Activated CD8-positive, alpha-beta memory T cell treated with anti-CD3 and anti-CD28 coated beads, Interleukin-2, amount 10 ng/mL, durations not matched to agents 7 days and 5 days (primary cell): ENCODE measurements at places on chromosomes 3 and 15. TPM values are rescaled to one million over a fixed set of nuclear protein-coding genes. Genes with fewer than 3 reads are reported as not detected.
A peak's percentile ranks its signal among the peaks of the same experiment; 100 is the strongest.

The CCR2 gene
- 37.9 TPM for total RNA-seq

DNA sequence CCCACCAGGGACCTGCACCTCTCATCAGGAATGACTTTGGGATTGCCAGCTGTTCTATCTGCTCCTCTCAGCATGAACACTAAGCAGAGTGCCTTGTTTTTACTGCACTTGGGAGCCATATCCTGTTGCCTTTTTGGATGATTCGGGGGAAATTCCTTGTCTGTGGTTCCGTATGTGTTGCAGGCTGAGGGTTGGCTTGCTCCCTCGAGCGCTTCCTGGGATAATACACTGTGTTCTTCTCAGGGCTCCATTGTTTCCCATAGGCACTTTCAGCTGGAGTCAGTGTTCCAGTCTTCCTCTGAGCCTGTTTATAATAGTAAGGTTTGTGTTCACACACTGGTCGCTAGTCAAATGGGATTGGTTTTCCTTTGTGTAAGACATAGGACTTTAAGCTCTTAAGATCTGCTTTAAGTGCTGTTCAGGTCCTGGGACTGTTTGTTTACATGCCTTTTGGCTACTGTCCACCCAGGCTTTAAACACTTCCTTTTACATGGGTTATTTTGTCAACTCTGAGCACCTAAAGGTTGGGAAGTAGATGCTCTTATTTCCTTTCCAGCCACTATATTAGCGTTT lies 23.4 kb downstream of the BOC start:
- peaks cover 30% of the 10 kb centered on the region for H3K27me3 ChIP-seq
- no peaks in the 10 kb centered on the region for H3K36me3 ChIP-seq
- H3K4me1 ChIP-seq, result no peaks in the 10 kb centered on the region
- no peak overlapping the region for H3K27ac ChIP-seq

DNA sequence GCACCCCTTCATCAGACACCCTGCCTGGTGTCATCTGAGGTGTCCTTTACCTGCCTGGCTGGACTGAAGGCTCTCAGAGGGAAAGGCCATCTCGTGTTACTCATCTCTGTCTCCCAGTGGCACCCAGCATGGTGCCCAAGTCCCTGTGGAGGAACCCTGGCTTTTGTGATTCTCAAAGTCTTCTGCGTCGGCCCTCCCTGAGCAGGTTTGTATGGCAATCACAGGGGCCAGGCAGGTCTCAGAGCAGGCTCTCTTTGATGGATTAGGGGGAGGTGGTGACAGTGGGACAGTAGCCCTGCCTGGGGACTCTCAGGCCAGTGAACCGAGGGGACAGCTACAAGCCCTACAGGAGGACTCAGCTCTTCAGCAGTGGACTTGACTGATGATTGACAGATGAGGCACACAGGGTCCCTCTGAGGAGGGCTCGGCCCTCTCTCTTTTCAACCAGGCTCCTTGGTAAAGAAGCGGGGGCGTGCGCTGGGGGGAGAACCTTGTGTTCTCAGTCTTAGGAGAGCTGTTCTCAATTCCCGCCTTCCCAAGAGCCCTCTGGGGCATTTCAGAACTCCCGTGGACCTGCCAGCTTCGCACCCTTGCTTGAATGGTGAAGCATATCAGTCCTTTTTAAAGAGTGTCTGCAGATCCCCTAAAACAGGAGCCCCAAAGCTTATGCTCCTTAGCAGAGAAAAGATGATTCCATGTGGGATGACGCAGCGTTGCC lies 108.3 kb downstream of the VGLL4 start:
- H3K36me3 ChIP-seq, result no peaks in the 10 kb centered on the region
- H3K4me1 ChIP-seq, result no peaks in the 10 kb centered on the region
- H3K27ac ChIP-seq, result no peak overlapping the region
- no peaks in the 10 kb centered on the region for H3K27me3 ChIP-seq

GRCh38 chr15:78508272-78508671 lies 895 bp downstream of the HYKK start:
- H3K4me1 ChIP-seq, result peaks cover 22% of the 10 kb centered on the region
- H3K27me3 ChIP-seq, result peaks cover 6% of the 10 kb centered on the region
- peak overlapping the region; percentile 75 for H3K4me3 ChIP-seq
- DNase-seq, result no peak
- peaks cover 1% of the 10 kb centered on the region for H3K36me3 ChIP-seq

The SMAD6 gene
- total RNA-seq, result 0.29 TPM

GRCh38 chr3:58119186-58119585 lies 91.6 kb downstream of the DNASE1L3 start:
- DNase-seq, result no peak
- H3K4me1 ChIP-seq, result peaks cover 16% of the 10 kb centered on the region
- no peaks in the 10 kb centered on the region for H3K36me3 ChIP-seq
- H3K27me3 ChIP-seq, result no peaks in the 10 kb centered on the region
- H3K4me3 ChIP-seq, result no peak overlapping the region

The RASL12 gene
- total RNA-seq, result not detected

DNA sequence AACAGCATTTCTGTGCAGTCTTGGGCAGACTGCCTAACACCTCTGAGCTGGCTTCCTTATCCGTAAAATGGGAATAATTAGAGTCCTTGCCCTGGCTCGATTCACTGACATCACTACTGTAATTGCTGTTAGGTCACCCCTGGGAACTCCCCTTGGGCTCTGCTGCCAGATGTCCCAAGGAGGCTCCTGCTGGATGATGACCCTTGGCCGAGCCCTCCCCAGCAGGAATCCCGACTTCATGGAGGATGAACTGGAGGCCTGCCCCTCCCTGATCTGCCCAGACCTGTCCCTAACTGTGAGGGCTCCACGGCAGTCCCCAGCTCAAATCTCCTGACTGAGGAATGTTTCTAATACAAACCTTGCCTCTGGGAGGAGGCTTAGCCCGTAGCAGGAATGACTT lies 18.0 kb downstream of the ESYT3 start:
- H3K27me3 ChIP-seq, result no peaks in the 10 kb centered on the region
- peaks cover 10% of the 10 kb centered on the region for H3K4me1 ChIP-seq
- no peak overlapping the region for H3K4me3 ChIP-seq
